ENCODE measurements at places on chromosomes 3 and 15.

DNA sequence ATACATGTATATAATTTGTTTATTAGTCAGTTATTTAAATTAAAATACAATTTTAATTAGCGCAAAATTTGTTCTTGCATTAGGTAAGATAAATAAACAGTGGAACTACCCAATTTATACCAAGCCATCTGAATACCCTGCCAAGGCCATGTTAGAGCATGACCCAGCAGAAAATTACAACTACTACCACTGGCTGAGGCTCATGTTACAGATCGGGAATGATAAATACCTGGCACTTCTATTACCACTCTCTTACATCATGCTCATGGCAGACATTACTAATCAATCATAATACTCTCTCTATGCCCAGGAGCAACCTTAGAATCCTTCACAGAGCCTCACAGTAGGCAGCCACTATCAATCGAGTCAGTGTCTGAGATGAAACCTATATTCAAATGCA, 21.2 kb upstream of the LMOD3 start:
- DNase-seq: peak; percentile 78

- DNase-seq: peak; percentile 18
Measured at GRCh38 chr3:149343951-149344350, 10.5 kb upstream of the TM4SF18 start.

DNA sequence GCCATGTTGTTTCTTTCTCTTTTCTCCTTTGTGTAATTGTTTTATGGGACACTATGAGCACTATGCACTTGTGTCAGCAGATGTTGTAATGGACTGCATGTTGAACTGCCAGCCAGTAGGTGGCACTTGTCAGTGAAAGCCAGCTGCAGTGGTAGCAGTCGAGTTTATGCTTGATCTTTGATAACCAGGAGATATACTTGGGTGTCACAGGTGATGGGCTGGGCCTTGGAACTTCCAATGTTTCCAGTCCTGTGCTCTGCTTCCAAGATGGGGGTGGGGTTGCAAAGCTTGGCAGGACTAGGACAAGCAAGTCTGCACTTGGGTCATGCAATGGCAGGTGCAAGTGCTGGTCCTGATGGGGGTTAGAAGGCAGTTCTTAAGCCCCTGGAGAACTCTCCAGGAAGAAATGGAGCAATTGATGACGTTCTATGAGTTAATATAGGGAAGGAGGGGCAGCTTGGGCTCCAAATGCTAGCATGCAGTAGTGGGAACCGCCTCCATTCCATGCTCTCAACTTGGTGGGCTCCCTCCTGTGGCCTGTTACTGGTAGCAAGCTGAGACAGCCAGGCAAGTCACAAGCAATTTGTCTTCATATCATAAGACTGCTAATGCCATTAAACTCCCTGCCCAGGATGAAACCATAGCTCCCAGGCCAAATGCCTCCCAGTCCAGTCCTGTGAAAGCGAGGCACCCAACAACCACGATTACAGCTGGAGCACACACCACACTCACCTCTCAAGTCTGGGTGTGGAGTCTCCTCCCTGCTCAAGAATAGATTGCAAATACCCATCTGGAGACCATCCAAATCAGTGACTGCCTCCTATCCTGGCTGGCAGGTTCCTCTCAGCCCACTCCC, 287.2 kb downstream of the CGGBP1 start:
- no peak for DNase-seq

DNA sequence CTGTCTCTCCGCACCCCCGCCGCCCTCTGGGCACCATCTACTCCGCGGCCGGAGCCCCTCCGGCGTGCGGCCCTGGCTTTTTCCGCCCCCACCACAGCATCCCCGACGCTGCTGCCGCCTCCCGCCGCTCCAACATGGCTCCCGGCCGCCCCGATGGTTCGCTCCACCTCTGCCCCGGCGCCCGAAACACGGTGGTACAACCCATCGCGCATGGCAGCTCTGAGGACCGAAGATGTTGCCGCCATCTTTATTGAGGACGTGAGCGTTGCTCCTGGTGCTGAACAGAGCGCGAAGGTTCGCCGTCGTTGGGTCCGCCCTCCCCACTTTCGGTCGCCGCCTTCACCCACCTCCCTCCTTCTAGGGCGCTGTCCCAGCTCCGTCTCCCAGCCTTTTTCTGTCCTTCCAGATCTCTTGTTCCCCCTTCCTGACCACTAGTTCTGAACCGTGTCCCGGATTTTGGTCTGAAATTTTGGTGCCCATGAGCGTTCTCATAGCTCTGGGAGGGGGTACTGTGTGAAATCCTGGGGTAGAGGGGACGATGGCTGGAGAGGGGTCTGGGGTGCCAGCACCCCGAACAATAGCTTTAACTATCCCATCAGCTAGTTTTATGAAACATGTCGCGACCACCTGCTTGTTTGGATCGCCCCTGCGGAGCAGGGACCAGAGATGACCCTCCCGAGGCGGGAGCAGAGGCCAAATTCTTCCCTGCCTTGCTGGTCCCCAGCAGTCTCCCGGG, at the start of gene CELSR3:
Gene CELSR3, minus strand, starts transcription at position 134 of the 736 bp plus-strand sequence. CDS start 252 bp downstream, outside the sequence.
- DNase-seq: peak; percentile 69

GRCh38 chr15:101239724-101240136, 12.1 kb downstream of the CHSY1 start:
- DNase-seq: no peak

DNA sequence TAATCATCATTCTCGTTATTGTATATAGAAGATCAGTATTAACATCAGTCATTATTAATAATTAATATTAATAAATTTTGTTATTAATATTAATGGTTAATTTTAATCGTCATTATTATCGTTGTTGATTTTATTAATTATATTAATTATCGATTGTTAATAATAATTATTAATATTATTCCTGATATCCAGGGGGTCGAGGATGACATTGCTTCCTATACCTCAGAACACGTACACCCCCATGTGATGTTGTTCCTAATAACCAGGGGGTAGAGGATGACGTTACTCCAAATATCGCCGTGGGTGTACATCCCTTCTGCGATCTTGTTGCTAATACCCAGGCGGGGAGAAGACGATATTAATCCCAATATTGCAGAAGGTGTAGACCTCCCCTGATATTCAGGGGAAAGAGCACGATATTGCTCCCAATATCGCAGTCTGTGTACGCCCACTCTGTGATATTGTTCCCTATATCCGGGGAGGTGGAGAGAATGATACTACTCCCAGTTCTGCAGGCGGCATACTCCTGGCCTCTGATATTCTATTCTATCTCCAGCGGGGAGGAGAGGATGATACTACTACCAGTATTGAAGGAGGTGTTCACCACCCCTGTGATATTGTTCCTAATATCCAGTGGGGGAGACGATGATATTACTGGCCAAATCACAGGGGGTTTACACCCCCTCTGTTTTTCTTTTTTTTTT, 22.3 kb upstream of the BMF start:
- DNase-seq: no peak

- no peak for DNase-seq
Measured at GRCh38 chr3:49700453-49701128, 11.2 kb downstream of the RNF123 start.

- DNase-seq: peak; percentile 5
Measured at GRCh38 chr3:175896655-175897054, 1037.5 kb downstream of the NAALADL2 start.

DNA sequence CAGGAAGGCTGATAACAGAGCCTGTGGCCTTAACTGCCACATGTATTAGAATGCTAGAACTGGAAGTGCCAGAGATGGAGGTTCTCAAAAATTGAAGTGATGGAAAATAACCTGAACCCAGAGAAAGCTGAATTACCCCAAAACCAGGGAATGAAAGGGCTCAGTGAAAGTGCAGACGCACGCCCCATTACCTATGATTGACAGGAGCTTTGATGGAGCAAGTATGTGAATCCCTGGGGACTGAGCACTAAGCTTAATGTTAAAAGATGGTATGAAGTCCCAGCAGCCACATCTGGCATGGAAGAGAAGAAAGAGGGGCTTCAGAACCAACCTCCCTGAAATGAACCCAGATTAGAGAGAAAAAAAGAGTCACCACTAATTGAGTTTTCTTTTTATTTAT, 118.4 kb upstream of the FHIT start:
- DNase-seq: no peak

GRCh38 chr15:88535100-88535499, 11.4 kb downstream of the DET1 start:
- DNase-seq: no peak

DNA sequence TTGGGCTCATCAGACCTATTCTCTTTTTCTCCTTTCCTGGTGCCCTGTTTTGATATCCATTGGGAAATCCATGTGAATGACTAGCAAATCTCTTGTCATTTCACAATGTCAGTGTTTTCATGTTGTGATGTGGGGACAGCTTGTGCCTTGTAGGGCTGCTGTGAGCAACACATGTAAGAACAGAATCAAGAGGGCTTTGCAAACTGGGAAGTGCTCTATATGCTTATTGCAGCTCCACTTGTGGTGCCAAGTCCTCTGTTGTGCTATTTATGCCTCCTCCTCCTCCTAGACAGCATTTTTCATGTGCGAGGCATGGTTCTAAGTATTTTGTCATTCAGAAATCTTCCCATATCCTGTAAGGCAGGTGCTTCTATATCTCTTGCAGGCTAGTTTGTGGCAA, 56.4 kb downstream of the ZNF621 start:
- DNase-seq: no peak

DNA sequence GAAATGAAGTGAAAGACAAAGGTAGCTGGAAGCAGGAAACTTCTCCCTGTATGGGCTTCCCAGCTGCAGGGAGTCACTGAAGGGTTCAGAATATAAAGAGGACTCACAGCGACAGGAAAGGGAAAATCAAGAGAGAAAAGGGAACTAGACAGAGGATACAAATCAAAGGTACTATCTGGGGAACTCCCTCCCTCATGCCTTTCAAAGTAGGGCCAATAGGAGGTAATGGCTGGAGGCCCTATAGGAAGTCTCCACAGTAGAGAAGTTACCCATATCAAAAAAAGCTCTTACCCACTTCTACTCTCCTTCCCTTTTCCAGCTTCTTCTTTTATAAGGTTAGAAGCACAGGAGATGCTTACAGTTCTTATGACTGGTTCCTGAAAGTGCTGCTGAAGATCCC, 43.5 kb downstream of the FMN1 start:
- no peak for DNase-seq

DNA sequence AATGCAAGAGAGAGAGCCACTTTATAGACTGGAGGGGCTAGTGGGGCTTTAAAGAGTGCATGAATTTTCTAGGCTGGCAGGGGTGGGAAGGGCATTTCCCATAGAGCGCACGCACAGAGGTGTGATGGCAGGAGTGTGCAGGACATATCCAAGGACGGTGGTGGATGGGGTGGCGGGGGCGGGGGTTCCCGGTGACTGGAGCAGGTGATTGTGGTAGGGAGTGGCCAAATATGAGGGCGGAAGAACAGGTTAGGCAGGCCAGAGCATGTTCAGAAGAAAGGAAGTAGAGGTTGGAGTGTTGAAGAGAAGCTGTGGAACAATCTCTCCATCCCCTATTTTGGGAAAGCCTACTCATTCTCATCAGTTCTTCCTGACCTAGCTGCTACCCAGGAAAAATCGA, 18.1 kb downstream of the FAM81A start:
- peak; percentile 87 for DNase-seq

All from NCI-H510A treated with DMSO at 0.1 percent for 48 hours (cell line).